ENCODE measurements at places on chromosomes 11 and 22. TPM values are rescaled to one million over a fixed set of nuclear protein-coding genes. Genes with fewer than 3 reads are reported as not detected.

The DEFB131B gene
- polyA plus RNA-seq, result not detected

The UBQLNL gene
- not detected for polyA plus RNA-seq

The KCNJ11 gene
- polyA plus RNA-seq, result not detected

The POLDIP3 gene
- polyA plus RNA-seq, result 55.3 TPM

The TRPM5 gene
- not detected for polyA plus RNA-seq

The WNT7B gene
- not detected for polyA plus RNA-seq

The SOX6 gene
- not detected for polyA plus RNA-seq

The RAB36 gene
- polyA plus RNA-seq, result 0.49 TPM

The CASP5 gene
- 2.3 TPM for polyA plus RNA-seq

All from CD14-positive monocyte (primary cell).